Anterior cingulate cortex (tissue), 58 donors: ENCODE measurements at places on chromosomes 1 and 21.

GRCh38 chr1:150621497-150622302 lies 7.7 kb downstream of the ENSA start:
- no peak for DNase-seq

- DNase-seq, result no peak
Observed at GRCh38 chr1:67558449-67559193, 126.4 kb upstream of the GADD45A start.

DNA sequence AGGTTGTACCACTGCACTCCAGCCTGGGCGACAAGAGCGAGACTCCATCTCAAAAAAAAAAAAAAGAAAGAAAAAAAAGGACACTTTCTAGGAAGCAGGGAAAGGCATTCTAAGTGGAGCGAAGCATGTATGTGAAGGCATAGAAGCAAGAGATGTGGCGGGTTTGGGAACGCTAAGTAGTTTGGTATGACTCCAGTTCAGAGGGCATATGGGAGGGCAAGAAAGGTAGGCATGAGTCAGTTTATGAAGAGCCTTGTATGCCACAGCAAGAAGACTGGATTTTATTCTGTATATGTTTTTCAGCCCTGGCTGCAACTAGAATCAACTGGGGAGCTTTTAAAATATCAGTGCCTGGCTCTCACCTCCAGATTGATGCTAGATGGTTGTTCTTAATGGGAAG lies 4.4 kb upstream of the ELOVL1 start:
- DNase-seq, result no peak

- DNase-seq, result no peak
Observed at GRCh38 chr1:113276507-113276906, 113.8 kb upstream of the MAGI3 start.

- DNase-seq, result peak; percentile 36
Observed at GRCh38 chr21:37675202-37675801, 241.0 kb downstream of the KCNJ6 start.

GRCh38 chr1:229984992-229985612 lies 81.9 kb upstream of the GALNT2 start:
- no peak for DNase-seq

DNA sequence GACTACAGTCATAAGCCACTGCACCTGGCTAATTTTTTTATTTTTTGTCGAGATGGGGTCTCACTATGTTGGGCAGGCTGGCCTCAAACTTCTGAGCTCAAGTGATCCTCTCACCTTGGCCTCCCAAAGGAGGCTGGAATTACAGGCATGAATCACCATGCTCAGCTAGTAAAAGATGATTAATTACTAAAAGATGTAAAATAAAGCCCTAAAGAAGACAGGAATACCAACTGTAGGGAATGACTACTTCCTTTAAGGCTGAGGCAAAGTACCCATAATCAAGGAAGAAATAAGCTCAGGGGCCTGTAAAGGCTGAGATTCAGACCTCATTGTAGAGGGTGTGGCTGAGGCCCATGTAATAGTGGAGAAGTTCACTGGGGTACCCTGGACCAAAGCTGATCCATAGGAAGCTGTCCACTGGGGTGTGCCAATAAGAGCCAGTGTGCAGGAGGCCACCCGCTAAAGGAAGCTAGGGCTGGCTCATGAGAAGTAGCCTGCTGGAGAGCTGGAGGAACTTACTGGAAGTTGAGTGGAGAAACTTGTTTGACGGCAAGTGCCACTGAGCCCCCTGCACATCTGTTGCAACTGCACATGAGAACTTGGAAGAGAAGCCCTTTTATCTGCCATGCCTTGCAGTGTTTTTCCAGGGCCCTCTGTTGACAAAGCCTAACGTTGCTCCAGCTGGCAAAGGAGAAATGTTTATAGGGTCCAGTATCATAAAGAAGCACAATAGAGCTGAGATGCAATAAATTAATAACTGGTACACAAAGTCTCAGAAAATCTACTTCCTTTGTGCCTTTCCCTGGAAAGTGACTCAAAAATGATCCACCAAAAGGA lies 17.8 kb upstream of the SERTAD4 start:
- no peak for DNase-seq

DNA sequence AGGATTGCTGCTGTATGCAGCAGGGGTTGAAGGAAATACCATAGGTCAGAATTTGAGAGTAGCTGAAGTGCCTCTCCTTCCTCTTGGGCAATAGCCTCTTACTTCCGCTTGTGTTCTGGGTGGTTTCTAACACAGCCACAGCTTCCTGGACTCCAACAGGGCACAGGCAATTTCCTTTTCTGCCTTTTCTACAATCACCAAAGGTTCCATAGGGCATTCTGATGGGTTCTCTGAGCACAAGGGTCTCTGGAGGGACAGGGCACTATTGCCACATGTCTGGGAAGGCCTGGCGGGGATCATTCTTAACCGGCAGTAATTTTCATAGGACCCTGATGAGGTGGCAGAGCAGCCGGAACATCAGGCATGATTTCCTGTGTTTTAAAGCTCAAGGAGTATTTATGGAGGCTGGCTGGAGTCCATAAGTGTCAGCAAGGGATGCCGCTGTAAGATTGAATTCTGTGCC lies 5.5 kb upstream of the AGTRAP start:
- no peak for DNase-seq

DNA sequence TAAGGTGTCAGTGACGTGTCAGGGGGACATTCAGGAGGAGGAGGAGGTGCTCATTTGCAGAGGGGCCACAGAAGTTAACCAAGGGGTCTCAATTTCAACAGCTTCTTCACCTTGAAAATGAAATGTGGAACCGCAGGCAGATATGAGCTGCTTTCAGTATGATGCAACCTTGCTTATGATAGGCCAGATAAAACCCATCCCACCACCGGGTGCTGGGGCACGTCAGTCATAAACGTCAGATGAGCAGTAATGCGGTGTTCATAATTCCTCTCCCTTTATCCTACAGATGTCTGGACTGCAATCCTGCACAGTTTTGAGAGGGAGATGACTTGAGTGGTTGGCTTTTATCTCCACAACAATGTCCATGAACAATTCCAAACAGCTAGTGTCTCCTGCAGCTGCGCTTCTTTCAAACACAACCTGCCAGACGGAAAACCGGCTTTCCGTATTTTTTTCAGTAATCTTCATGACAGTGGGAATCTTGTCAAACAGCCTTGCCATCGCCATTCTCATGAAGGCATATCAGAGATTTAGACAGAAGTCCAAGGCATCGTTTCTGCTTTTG lies 1.7 kb downstream of the PTGFR start:
- DNase-seq, result no peak

GRCh38 chr1:184215274-184215925 lies 163.9 kb downstream of the TSEN15 start:
- DNase-seq, result no peak

- DNase-seq, result no peak
Observed at GRCh38 chr1:150072959-150073358, 5.4 kb downstream of the VPS45 start.

GRCh38 chr21:26028183-26028582 lies 142.4 kb downstream of the APP start:
- DNase-seq, result no peak

- DNase-seq, result no peak
Observed at GRCh38 chr21:25979845-25980616, 190.5 kb downstream of the APP start.

GRCh38 chr21:41589131-41589530 lies 81.2 kb upstream of the TMPRSS2 start:
- DNase-seq, result no peak
